ENCODE measurements at places on chromosomes 5 and 9.

GRCh38 chr5:170913573-170913972, 51.8 kb downstream of the RANBP17 start:
- no peak for DNase-seq

DNA sequence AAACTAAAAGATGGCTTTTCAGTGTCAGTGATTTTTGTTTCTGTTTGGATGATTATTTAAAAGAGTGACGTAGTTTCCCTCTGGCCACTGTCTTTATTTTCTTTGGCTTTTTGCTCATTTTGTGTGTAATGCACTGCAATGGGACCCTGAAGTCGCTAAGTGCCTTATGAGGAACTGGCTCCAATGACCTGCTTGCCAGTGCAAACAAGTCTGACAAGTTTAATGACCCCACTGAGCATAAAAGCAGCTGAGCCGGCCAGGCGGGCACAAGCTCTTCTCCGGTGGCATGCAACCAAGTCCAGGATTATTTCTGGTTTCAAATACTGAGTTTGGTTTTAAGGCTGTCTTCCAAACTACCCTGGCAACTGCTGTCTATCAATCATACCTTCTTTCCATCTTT, 15.6 kb upstream of the GNA14 start:
- DNase-seq = no peak

- no peak for DNase-seq
Measured at GRCh38 chr5:144125163-144125726, 45.2 kb downstream of the YIPF5 start.

DNA sequence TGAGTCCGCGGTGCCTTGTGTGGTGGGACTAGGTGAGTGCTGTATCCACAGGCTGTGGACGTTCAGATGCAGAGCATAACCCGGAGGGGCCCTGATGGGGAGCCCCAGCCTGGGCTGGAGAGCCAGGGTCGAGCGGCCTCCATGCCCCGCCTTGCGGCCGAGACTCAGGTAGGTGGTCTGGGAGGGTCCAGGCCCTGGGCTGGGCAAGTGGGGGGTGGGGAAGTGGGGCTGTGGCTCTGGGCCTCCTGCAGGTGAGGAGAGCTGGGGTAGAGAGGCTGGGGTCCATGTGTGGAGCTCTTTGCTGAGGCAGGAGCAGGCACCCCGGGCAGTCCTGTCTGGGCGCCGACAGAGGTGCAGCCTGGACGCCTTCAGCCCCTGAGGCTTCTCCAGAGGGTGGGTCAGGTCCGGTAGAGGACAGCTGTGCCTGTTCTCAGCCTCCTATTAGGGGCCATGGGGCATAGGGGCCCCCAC, 241.1 kb downstream of the CACNA1B start:
- DNase-seq = no peak

DNA sequence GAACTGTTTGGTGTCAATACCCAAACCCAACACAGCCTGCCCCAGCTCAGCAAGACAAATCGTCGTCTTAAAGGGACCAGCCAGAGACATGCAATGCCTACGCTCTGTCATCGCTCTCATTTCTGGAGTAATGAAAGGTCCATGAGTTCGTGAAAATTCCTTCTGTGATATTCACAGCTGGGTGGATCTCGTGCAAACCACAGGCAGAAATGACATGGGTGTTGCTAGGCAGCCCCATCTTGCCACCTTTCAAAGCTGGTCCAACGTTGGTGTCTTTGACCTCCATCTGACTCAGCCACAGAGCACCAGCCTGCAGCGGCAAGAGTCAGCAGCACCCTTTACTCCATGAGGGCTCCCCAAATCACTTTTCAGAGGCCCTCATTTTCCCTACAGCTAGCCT, 215.3 kb downstream of the SLIT3 start:
- DNase-seq = no peak

DNA sequence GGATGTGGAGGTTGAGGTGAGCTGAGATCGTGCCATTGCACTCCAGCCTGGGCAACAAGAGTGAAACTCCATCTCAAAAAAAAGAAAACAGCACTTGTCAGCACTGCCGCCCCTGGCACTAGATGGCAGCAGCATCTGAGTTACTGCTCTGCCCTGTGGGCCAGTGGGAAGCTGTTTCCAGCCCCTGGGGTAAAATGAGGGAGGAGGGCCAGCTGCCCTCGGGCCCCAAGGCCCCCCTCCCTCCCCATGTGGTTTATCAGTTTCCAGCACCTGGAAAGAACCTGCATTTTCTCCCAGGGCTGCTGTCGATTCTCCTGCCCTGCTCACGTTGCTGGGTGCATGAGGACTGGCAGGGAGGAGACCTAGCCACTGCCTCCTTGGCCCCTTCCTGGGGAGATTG, 13.2 kb upstream of the CEL start:
- peak; percentile 28 for DNase-seq

- DNase-seq = no peak
Measured at GRCh38 chr5:3365501-3366215, 230.0 kb upstream of the IRX1 start.

- DNase-seq = no peak
Measured at GRCh38 chr5:107426209-107426608, 244.5 kb downstream of the EFNA5 start.

GRCh38 chr9:75824816-75825568, 65.5 kb upstream of the PCSK5 start:
- no peak for DNase-seq

- DNase-seq = peak; percentile 28
Measured at GRCh38 chr5:42894057-42894456, 82.4 kb upstream of the SELENOP start.

DNA sequence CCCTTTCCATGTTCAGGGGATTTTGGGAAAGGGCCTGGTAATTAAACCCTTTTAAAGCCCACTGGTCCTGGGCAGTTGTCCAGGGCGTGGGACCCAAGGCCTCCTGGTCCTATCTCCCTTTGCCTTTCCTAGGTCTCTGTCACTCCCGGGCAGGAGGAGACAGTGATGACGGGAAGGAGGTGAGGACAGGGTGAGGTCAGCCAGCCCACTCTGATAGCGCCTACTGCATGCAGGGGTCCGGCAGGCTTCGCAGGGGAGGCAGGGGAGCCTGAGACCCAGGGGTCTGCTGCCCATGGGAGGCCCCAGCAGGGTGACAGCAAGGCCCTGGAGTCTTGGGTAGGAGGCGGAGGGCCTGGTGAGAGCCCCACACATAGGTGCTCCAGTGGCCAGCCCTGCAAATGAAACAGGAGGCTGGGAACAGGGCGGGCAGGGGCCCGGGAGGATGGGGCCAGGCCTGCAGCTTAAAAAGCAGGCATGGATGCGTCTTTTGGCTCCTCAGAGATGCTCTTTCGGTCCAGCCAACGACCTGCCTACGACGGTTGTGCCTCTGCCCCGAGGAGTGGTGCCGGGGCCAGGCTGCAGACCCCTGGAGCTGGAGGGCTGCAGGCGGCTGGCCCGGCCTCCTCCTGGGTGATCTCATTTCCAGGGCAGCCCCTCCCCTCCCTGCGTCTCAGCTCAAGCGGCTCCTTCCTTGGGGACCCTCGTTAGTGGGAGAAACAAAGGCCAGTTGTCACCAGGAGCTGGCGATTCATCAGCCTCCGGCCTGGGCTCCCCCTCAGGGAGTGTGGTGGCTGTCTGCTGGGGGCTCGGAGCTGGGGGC, 6.7 kb upstream of the RXRA start:
- DNase-seq = no peak

- no peak for DNase-seq
Measured at GRCh38 chr9:107093365-107094060, 189.6 kb upstream of the RAD23B start.

GRCh38 chr5:109998726-109999125, 309.0 kb downstream of the MAN2A1 start:
- DNase-seq = no peak

DNA sequence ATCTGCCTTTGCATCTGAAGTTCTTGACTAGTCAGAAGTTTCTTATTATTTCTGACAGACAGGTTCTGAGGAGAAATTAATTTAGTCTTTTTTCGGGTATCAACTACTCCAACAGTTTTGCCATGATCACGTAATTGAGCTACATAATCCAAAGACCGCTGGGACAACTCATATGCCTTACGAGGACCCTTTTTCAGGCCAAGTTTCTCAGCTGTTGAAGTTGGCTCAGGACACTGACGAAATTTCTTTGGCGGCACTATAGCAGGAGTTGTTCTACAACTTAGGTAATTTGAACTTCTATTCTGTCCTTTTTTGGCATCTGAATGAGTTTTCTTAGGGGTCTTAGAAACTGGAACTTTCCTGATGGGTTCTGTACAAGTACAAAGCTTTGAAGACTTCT, 27.2 kb downstream of the SETX start:
- DNase-seq = no peak

- DNase-seq = no peak
Measured at GRCh38 chr9:69746859-69747560, 12.8 kb downstream of the PTAR1 start.

- no peak for DNase-seq
Measured at GRCh38 chr9:99590840-99591239, 230.8 kb upstream of the NR4A3 start.

GRCh38 chr5:158478139-158478538, 619.2 kb upstream of the CLINT1 start:
- no peak for DNase-seq

DNA sequence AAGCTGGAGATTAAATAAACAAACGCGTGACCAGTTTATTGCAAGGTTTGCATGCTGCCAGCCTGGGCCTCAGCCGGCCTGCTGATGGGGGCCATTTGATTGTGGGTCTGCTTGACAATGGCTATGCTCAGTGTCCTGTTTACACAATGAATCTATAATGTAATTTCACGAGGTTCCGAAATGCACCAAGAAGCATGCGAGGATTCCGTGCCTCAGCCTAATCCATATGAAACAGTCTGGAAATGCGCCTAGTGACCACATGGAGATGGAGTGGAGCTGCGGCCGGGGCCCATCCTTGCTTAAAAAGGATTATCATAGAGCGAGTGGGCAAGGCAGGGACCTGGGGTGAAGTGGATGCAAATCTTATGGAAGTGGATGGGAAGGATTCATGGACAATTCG, 382.4 kb downstream of the CDK5RAP2 start:
- DNase-seq = no peak

DNA sequence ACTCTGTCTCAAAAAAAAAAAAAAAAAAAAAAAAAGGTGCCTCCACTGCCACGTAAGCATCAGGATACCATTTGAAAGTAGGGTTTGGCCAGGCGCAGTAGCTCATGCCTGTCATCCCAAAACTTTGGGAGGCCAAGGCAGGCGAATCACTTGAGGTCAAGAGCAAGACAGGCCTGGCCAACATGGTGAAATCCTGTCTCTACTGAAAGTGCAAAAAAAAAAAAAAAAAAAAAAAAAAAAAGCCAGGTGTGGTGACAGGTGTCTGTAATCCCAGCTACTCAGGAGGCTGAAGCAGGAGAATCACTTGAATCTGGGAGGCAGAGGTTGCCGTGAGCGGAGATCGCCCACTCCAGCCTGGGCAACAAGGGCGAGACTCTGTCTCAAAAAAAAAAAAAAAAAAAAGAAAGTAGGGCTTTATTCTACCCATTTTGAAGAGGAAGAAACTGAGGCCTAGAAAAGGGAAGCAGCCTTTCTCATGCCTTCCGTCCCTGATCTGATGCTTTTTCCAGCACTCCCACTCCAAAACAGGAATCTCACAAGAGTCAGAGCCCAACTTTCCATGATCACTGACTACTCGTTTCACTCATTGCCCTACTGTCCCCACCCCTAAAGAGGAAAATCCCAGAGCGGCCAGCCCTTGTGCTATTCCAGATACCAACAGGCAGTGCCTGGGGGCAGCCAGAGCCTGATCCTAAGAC, 16.3 kb upstream of the CCIN start:
- DNase-seq = no peak

DNA sequence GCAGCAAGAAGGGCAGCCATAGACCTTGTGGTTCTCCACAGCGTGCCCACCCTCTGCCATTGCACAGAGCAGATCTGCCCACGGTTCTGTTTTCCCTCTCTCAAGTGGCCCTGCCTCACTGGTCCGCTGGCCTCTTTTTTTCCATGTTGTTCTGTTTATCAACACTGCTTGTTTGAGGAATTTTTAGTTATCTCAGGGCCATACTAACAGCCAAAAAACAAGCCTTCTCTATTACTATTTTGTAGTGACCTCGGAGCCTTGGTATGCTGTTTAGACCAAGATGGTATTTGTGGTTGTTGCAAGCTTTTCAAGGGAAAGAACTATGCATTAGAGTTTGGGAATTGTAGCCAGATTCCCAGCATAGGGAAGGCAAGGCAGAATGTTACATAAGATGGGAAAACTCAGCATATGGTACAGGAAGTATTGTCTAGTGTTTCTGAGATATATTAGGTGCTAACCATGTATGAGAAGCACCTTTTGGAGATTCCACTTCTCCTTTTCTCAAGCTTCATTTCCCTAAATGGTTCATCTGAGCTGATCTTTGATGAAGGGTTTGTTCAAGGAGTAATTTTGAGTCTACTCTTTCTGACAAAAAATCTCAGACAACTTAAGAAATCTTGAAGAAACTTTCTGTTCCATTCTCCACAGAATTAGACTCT, 54.3 kb downstream of the NUP214 start:
- DNase-seq = no peak

- no peak for DNase-seq
Measured at GRCh38 chr5:124478264-124478663, 268.2 kb downstream of the ZNF608 start.

DNA sequence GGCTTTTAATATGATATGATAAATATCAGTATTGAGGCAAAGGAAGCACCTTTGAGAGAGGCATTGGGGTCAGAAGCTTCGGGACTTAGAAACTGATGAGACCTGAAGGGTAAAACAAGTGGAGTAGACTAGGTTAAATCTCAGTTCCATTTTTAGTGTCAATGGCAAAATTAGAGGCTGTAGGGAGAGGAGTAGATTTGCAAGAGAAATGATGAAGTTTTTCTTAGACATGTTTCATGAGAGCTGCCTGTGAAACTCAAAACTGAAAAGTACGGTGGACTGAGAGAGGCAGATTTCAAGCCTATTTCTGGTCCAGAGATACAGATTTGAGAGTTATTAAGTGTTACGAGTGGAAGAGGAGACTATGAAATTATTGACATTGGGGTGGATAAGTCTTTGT, 278.5 kb downstream of the TAF11L14 start:
- DNase-seq = no peak

GRCh38 chr5:14557203-14557770, 24.3 kb upstream of the OTULINL start:
- DNase-seq = no peak

GRCh38 chr9:5008202-5008601, 23.1 kb downstream of the JAK2 start:
- DNase-seq = no peak

DNA sequence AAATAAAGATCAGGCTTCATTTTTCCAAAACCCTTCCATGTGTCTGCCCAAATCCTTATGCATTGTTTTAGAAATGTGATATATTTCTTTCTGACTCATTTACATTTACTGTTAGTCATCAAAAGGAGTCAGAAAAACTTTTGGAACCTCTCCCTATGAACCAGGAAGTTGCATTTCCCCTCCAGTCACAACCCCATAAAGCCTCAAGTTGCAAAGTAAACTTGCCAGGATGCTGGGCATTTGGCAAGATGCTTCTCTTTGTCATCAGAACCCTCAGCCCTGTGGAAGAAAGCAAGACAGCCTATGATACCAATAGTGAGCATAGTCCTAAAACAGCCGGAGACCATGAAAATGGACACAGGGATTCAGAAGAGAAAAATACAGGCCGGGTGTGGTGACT, 84.2 kb downstream of the MUSK start:
- DNase-seq = no peak

DNA sequence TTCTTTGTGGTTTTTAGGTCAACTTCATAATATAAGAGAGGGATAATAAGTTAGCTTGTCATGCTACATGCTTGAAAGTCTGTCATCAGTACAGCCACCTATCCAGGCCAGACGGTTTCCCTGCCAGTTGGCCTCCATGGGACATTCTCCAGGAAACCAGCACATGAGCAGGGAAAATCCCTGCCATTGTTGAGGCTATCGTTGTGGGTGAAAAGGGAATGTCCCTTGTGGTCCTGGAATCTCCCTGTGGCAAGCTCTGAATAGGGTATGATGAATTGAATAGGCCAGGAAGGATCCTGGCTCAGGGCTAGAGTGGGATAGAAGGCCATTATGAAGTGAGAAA, 12.3 kb downstream of the F2RL1 start:
- no peak for DNase-seq

All from NCI-H1694 (cell line).